ENCODE measurements at places on chromosomes 12 and 14.

- DNase-seq, result peak; percentile 38
These were observed 356.4 kb upstream of the DDHD1 start for GRCh38 chr14:53509276-53510244.

DNA sequence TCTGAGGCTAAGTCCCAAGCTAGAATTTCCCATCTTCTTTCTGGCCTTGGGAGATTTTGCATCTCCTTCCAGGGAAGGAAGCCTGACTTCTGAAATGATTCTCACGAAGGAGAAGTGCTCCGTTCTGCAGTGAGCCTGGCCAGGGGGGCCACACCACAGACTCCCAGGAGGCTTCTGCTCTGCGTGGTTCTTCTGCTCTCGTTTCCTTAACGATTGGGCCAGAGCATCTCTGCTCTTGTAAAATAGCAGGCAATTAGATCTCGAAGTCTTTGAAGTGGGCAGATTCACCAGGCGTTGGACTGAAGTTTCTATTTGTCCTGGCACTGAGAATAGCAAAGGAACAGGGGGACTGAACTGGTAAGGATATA is 6.7 kb upstream of the BATF start:
- DNase-seq, result no peak

GRCh38 chr12:83318386-83319098 is 631.8 kb downstream of the TMTC2 start:
- peak; percentile 15 for DNase-seq

GRCh38 chr12:18906395-18906794 is 168.5 kb downstream of the CAPZA3 start:
- no peak for DNase-seq

DNA sequence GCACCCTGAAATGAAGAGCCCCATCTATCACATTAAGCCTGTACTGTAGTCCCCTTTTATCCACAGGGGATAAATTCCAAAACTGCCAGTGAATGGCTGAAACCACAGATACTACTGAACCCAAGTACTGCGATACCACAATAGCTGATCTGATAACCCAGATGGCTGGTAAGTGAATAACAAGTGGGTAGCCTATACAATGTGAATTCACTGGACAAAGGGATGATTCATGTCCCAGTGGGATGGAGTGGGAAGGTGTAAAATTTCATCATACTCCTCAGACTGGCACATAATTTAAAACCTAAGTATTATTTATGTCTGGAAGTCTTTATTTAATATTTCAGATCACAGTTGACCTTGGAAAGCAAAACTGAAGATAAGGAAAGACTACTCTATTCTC is 201.3 kb downstream of the GPHN start:
- DNase-seq, result no peak

DNA sequence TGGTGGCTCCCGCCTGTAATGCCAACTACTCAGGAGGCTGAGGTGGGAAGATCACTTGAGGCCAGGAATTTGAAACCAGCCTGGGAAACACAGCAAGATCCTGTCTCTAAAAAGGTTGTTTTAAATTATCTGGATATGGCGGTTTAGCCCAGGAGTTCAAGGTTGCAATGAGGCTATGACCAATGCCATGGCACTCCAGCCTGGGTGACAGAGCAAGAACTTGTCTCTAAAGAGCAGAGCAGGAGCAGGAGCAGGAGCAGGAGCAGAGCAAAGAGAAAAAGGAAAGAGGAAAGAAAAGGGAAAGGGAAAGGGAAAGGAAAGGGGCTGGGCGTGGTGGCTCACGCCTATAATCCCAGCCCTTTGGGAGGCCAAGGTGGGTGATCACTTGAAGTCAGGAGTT is 15.1 kb downstream of the DCP1B start:
- DNase-seq, result no peak

- no peak for DNase-seq
These were observed 67.0 kb downstream of the FBXW8 start for GRCh38 chr12:116977465-116978380.

- no peak for DNase-seq
These were observed 596.0 kb downstream of the SLC16A7 start for GRCh38 chr12:60191676-60192359.

- DNase-seq, result no peak
These were observed 218.7 kb upstream of the PELI2 start for GRCh38 chr14:55899531-55899930.

GRCh38 chr12:83954956-83955601 is 957.5 kb downstream of the SLC6A15 start:
- DNase-seq, result no peak

DNA sequence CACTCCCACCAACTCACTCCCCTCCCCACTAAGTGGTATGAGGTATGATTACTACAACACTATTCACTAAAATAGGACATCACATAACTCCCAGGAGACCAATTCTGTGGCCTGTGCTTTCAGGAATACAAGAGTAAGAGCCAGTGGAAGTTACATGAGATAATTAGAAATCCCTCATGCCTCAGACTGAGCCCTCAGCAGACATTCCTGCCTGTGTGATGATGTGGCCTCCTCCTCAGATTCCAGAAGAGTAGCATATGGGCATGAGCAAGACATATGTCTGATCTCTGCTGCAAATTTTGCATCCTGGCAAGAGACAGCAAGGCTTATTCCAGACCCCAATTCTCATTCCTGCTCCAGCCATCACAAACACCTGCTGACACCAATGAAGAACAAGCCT is 46.0 kb upstream of the BMP4 start:
- no peak for DNase-seq

- no peak for DNase-seq
These were observed 48.2 kb downstream of the NAV3 start for GRCh38 chr12:77878901-77879300.

- no peak for DNase-seq
These were observed 125.8 kb downstream of the NCOR2 start for GRCh38 chr12:124441443-124442194.

- no peak for DNase-seq
These were observed 217.1 kb downstream of the SLC38A4 start for GRCh38 chr12:46608431-46609272.

DNA sequence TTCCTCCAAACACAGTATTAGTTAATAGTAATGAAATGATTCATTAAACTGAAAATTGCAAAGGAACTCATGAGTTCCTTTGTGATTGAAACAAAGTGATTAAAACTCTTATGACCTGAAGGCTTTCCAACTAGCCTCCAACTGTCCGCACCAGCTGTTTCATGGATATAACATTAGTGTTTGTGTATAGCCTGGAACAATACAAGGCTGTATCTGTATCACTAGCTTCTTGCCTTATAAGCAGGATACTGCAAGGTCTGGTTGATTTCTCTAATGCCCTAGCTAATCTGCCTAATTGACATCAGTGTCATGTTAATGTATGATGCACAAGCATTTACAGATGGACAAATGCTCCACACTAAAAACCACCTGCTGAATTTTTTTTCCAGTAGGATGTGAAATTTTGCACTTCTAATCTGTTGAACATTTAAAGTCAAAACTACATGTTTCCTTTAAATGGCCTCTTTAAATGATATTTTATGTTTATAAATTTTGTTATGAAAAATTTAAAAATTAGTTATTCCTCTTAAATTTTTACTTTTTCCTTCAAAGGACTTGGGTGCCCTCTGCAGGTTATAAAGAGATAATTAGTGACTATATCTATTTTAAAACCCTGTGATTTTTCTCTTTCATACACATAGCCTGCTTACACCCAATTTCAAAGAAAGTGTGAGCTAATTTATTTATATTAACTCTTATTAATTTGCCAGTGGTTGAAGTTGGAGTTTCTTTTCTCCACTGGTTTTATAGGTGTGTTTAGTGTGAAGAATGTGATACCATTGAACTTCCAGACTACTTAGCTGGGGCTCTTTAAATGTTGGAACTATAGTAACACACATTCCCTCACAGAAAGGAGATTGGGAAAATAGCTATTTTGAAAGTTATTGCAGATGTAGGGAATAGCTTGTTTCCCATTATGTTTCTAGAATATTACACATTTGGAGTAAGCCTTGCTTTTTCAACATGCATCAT is 25.4 kb downstream of the AP5M1 start:
- peak; percentile 77 for DNase-seq

GRCh38 chr14:24135584-24135833 is 485 bp upstream of the PSME1 start:
- no peak for DNase-seq

DNA sequence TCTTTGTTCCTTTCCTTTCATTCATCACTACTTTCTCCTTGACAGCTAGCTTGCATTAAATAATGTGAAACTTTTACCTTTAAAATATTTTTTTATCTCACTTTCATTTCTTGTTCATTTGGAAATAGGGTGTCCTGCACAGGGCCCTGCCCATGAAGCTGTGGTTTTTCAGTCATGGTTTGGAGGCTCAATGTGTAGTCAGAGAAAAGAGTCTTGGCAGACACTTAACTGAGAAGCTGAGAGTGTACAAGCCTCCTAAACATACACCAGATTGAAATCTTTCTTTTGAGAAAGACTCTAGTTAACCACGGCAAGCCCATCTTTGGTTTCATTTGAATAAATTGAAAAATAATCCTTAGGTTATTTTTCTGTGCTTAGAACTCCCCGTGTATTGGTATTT is 74.2 kb downstream of the KICS2 start:
- DNase-seq, result no peak

DNA sequence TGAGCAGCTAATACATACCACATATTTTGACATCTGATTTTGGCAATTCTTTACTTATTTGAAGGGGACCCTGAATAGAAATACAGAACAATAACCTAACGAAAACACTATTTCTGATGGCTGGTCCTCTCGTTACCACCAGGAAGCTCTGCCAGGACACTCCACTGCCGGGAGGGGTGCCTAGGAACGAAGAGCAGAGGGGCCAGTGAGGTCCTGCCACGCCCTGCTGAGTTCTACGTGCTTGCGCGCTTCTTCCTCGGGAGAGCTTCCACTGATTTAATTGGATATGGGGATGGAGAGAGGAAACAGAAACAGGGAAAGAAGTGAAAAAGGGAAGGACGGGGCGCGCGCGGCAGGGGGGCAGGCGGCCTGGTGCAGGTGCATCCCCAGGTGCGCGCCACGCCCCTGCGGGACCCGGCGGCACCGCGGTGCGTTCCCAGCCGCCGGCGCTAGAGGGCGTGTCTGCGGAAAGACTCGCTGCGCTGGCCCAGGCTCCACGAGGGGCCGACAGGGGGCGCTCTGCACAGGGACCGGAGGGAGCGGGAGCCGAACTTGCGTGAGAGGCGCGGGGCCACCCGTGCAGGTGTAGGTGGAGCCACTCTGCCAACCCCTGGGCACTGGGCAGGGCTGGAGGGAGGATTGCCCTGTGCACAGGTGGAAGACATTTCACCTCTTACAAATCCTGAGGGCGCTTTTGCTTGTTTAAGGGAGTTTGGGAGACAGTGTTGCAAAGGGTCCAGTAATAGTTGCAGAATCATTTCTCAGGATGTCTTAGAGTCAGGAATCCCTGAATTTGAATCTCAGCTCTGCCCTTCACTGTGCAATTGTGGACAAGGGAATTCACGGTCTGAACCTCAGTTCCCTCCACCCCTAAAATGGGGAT is 986.3 kb upstream of the TMEM132C start:
- DNase-seq, result no peak

- no peak for DNase-seq
These were observed 26.4 kb upstream of the SOS2 start for GRCh38 chr14:50257732-50258131.

- no peak for DNase-seq
These were observed 20.5 kb downstream of the WBP11 start for GRCh38 chr12:14782756-14783155.

DNA sequence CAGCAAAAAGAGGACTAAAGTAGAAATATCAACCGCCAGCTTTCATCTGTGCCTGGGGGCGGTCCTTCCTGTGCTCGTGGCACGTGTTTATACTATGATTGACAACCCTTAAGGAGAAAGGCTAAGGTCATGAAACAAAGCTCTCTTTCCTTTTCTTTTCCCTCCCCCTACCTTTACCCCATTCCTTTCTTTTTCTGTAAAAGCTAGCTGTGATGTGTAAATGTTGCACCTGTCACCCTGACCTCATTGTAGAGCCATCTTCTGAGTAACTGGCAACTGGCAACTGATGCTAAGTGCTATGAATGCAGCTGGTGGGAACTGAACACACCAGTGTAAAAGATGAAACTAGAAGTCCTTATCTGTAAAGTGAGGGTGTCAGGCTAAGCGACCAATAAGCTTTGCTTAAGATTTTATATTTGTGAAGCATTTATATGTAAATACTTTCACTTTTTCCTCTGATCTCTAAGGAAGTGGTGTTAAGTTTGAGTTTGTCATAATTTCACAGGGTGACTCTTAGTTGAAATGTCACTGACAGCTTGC is 102.8 kb upstream of the BCAT1 start:
- DNase-seq, result no peak

DNA sequence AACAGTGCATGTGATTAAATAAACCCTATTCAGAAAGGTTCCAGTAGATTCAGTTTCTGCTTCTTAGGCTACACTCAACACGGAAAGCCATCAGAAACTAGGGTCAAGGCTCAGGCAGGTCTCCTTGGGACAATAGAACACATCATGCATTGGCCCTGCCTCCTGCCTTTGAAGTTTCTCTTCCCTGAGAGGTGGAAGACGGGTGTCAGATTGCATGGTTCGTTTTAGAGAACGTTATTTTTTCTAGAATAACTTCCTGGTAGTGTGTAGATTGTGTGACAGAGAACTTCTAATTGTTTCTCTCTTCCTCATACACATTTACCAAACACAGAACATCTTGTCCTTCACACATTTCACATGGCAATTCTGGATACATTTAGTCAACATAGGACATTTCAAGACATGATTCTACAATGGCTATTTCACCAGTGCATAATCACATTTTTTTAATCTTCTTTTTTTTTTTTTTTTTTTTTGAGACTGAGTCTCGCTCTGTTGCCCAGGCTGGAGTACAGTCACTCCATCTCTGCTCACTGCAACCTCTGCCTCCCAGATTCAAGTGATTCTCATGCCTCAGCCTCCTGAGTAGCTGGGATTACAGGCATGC is 106.6 kb upstream of the AMN1 start:
- no peak for DNase-seq

GRCh38 chr14:48325486-48325885 is 650.1 kb upstream of the MDGA2 start:
- DNase-seq, result no peak

- DNase-seq, result no peak
These were observed 10.9 kb upstream of the SERPINA9 start for GRCh38 chr14:94486883-94487282.

DNA sequence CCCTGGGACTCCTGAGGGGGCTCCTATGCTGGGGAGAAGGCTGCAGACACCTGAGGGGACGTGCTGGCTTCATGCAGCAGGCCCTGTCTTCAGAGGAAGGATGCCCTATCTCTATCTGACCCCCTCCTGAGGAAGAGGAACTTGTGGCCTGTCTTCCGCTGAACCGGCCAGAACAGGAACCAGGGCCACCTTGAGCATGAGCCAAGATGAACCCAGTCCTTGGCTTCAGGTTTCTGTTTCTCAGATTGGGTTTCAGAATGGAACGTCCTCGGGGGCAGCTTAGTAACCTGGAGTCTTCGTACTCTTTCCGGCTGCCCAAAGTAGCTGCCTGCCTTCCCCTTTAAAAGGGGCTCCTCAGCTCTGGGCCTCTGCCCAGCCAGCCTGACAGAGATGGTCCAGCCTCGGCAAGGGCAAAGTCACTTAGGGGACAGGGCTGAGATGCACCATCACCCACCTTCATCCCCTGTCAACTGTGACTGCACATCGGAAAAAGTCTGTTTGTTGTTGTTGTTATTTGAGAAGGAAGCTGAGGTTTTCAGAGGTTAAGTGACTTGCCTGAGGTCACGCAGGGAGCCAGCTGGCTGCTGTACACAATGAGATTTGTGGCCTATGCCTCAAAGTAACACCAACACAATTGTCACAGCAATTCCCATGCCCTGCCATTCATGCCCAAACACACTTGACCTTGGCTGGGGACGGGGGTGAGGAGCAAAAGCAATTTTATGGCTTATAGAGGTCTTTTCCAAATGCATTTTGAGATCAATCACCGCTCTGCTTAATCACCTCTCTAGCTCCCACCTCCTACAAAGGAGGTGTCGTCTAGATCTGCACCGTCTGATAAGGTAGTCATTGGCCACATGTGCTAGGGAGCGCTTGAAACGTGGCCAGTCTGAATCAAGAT is 13.4 kb downstream of the ASB2 start:
- no peak for DNase-seq
